HFFc6 (cell line): ENCODE measurements at places on chromosomes 7 and 10. TPM values are rescaled to one million over a fixed set of nuclear protein-coding genes. Genes with fewer than 3 reads are reported as not detected.

DNA sequence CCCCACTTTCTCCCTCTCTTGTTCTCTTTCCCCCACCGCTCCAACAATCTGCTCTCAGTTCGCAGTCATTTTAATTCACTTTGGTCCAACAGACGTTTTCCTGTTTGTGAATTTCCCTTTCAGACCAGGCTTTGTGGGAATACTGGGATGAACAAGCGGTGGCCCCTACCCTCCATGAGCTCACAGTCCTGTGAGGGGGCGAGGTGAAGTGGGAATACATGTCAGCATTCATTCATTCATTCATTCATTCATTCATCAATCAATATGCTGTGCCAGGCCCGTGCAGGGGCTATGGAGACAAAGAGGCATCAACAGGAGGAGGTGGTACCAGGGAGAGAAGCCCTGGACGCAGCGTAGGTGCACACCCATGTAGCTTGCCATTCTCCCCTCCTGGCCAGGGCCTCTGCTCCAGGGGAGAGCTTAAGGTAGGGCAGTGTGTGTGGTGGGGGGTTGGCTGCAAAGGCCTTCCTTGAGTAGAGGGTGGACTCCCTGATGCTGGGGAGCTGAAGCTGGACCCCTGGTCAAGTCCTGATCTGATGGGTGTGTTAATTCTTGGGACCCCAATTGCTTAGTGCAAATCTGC is 16.1 kb downstream of the PRF1 start:
- no peak for DNase-seq

DNA sequence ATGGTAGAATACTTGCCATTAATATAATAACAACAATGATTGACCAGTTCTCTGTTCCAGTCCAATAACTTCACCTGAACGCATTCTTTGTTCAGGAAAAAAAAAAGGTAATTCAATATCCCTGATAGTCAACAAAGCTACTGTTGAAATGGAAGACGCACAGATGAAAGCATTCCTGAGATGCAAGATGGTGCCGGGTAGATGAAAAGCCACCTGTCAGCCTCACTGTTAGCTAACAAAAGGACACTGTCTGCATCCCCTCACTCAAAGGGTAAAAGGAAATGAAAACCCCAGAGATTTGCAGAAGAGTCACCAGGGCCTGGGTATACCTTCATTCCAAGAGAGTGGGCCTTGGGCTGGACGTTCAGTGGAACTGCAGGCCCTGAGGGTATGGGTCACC is 357.4 kb downstream of the PLXNA4 start:
- no peak for DNase-seq

- no peak for DNase-seq
These were observed 36.3 kb downstream of the RBM20 start for GRCh38 chr10:110680273-110681020.

GRCh38 chr7:138228119-138228518 is 151.9 kb downstream of the AKR1D1 start:
- no peak for DNase-seq

DNA sequence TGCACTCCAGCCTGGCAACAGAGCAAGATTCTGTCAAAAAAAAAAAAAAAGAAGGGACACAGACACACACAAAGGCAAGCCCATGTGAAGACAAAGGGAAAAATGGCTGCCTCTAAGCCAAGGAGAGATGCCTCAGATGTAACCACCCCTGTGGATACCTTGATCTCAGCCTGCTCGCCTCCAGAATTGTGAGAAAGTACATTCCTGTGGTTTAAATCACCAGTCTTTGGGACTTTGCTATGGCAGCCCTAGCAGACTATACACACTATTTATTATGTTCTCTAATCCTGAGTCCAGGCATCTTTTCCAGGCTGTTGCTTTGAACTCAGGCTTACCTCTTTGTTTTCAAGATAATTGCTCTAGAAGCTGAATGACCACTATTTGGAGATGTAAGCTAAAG is 494.3 kb downstream of the GALNT17 start:
- no peak for DNase-seq

DNA sequence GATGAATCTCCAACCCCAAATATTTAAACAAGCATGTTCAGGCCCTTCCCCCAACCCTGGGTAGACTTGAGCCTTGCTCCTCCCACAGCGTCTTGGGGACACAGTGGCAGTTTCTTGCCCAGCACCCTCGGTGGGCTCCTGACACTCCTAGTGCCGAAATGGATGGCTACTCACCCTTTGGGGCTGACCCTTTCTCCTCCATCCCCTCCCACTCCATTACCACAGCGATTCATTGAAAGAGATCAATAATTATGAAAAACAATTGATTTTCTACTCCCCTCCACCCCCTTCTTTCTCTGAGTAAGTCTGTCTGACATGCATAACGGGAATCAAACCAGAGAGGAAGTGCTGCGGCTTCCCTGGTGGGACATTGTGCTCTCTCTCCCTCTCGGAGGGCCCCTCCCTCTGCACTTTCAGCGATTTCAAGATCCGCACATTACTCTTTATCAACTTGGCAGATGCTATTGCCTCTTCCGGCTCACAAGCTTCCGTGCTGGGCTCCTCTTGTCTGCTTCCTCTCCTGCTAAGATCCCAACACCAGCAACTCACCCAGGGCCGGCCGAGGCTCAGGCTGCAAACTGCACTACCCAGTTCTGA is 79.0 kb upstream of the PLXNA4 start:
- DNase-seq: no peak

DNA sequence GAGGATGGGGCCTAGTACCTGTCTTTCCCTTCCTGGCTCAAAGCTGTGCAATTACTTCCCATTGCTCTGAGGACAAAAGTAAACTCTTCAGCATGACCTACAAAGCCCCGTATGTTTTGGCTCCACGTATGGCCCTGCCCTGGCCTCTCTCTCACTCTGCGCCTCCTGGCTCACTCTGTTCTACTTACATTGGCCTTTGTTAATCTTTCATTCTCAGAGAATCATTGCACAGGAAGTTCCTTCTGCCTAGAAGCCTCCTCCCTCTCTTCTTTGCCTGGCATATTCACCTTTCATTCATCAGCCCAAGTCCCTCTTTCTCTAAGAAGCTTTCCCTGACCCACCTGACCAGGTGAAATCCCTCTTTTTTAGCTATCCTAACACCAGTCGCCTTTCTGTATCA is 23.9 kb downstream of the LIPM start:
- DNase-seq: no peak

DNA sequence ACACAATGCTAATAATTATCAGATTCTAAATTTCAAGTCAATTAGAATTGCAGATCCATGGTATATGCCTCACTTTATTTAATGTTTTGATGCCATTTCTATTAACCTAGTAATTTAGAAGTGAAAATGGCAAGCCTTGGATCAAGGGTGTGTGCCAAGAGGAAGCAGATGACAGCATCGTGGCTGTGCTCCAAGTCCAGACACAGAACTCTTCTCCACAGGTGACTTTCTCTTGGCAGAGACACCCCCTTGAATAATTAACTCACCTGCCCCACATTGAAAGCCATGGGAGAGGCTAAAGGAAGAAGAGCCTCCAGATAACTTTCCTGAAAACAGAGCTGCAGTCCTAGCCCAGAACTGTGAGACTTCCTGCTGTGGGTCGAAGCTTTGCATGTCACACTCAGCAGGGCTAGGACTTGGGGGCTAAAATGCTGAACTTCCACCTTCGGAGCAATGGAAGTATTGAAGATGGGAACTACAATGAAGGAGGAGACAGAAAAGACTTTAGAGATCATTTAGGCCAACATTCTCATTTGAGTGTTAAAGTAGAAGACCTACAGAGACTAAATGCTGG is 996 bp upstream of the C10orf90 start:
- DNase-seq: no peak

DNA sequence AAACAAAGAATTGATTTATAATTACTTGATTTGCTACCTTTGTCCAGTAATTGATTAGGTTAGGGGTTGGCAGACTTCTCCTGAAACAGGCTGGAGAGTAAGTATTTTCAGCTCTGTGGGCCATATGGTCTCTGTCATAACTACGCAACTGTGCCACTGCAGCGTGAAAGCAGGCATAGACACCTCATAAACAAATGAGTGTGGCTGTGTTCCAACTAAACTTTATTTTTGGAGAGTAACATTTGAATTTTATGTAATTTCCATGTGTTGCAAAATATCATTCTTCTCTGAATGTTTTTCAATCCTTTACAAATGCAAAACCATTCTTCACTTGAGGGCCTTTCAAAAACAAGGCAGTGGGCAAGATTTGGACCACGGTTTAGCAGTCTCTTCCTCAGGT is 76.9 kb downstream of the GALNT17 start:
- no peak for DNase-seq

GRCh38 chr7:77662869-77663268 is 33.4 kb upstream of the RSBN1L start:
- DNase-seq: no peak

GRCh38 chr10:72170733-72171132 is 45.1 kb upstream of the ANAPC16 start:
- no peak for DNase-seq

GRCh38 chr7:40059057-40059456 is 75.4 kb downstream of the MPLKIP start:
- no peak for DNase-seq

CRYGN gene
- not detected in 3 replicates for total RNA-seq

NEUROD6 gene
- not detected in 3 replicates for total RNA-seq

OR13A1 gene
- total RNA-seq: not detected in 3 replicates

CYP2C19 gene
- not detected in 3 replicates for total RNA-seq

TFR2 gene
- 0.16 to 1.6 TPM (median 0.32 TPM) in 3 replicates for total RNA-seq

SOSTDC1 gene
- total RNA-seq: not detected in 3 replicates

SLC13A1 gene
- total RNA-seq: not detected in 3 replicates

MEOX2 gene
- total RNA-seq: not detected in 2 replicates

AOAH gene
- not detected in 3 replicates for total RNA-seq

MOGAT3 gene
- total RNA-seq: not detected in 3 replicates

UNCX gene
- total RNA-seq: not detected in 3 replicates

NPTX2 gene
- total RNA-seq: not detected in 3 replicates

VPS37D gene
- total RNA-seq: 2.7 to 3.5 TPM (median 2.7 TPM) in 3 replicates
